Pancreas (tissue), 10 donors: ENCODE measurements at places on chromosomes 6 and 20.

DNA sequence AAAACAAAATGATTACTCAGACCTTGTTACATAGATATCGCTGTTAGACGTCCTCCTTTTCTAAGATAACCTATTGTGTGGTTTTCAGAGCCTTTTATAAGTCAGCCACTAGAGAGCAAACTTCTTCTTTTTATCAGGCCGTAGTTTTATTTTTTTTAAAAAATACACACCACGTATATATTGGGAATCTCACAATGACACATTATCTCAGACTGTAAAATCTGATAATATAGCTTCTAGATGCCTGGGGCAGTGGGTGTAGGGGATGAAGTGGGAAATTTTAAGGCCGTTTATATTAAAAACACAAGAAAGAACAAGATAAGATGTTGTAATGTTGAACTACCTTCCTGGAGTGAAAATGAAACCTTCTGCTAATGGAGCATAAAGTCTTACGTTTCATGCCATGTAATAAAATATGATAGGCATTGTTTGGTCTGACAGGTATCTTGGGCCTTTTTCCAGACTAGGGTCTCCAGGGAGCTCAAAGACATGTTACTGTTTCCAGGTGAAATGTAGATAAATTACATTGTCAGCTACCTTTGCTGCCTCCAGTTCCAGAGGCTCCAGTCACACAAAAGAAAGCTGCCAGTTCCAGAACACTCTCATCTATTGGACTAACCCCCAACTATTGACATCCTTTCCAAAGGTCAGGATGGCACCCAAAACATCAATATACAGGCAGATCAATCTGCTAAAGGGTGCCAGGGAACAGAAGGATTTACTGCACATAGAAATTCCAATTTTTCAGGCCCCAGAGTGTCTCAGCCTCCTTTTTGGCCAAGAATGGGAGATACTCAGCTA, 130.2 kb upstream of the AKIRIN2 start:
- no peak for DNase-seq

DNA sequence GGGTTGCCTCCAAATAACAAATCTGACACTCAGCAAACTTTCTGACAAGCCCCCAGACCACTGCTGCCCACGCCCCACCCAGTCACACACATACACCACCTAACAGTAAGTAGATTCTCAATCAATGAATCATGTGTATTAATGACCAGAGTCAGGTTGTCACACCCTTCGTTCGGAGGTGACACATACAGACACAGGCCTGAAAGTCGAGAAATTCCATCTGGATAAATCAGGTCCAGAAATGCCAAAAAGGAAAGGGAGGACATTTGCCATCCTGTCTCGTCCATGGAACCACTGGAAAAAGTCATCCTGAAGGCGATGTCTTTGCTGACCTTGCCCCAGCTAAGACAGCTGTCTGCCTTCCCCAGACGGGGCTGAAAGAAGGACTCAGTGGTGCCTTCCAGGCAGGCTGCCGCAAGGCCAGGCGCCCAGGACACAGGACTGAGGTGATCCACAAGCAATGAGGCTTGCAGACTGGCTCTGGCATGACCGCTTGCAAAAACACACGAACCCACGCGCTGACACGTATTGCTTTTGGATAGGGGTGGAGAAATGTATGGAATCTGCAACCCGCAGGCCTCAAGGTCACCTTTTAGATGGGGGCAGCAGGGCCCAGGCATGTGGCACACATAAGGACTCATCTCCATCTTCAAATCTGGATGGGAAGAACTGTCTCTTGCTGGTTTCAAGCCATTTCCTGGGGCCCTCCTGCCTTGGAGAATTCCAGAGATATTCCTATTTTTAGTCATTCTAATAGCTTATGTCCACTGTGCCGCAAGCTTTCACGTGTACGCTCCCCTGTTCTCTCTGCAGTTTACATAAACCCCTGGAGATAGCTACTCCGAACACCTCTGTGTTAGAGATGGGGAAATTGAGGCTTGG, 9.0 kb downstream of the NFATC2 start:
- no peak for DNase-seq

- no peak for DNase-seq
Measured at GRCh38 chr6:99943846-99944245, 50.2 kb downstream of the MCHR2 start.

DNA sequence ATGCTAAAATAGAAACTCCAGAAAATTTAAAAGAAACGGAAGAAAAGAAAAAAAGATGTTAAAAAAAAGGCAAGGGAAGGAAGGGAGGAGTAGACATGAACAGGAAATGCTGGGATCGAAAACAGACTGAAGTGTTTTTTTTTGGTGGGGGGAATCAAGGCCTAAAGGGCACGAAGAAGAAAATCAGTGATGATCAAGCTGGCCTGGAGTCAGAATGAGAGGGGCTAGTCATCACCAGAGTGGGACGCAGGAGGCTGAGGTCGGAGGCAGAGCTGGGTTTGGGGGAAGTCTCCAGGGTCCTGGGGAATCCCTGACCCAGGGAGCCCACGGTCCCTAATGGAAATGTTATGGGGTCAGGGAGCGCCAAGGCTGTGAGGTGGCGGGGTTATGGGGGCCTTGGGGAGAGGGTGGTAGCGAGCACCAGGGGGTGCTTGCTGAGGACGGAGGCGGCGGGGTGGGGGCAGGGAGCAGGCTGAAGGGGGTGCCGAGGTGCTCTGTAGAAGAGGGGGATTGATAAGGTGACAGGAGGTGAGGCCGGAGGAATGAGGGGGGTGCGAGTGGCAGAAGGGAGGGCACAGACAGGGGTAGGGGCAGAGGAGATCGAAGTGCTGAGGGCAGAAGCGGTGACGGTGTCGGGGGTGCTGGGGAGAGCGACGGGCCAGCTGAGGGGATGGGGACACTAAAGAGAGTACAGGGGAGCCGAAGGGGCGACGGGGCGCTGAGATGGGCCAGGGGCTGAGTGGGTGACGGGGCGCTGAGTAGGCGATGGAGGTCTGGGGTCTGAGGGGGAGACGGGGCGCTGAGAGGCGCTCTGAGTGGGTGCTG, 684 bp downstream of the ZNFX1 start:
- peak; percentile 57 for DNase-seq

GRCh38 chr6:137341681-137342195, 122.6 kb upstream of the IFNGR1 start:
- DNase-seq, result peak; percentile 19

DNA sequence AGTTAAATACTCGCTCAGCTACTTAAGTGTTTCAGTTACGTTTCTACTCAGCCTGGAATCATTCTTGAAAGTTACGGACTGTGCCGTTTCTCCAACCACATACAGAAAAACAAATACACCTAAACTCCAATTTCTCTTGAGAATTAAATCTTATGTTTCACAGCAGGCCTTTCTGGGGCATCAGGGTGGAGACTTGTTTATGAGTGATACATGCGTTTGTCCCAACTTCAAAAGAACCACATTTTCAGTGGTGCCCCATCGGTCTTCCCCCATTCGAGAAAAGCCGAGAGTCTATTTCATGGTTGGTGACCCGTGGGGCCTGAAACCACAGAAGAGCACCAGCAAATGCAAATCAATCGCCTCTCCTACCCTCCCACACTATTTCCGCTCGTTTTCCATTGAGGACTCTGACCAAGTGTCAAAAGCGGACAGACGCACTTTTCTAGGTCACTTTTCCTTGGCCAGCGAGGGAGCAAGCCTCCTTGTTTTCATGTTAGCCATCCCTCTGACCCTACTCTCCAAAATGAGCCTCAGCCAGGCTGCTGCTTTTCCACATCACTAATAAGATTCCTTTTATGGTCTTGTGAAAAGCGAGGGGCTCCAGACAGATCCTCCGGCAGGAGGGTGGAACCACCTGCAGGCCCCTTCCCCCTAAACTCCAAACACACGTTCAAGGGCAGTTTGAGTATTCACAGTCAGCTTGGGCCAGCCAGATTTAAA, 3.1 kb downstream of the JAG1 start:
- DNase-seq, result peak; percentile 22

DNA sequence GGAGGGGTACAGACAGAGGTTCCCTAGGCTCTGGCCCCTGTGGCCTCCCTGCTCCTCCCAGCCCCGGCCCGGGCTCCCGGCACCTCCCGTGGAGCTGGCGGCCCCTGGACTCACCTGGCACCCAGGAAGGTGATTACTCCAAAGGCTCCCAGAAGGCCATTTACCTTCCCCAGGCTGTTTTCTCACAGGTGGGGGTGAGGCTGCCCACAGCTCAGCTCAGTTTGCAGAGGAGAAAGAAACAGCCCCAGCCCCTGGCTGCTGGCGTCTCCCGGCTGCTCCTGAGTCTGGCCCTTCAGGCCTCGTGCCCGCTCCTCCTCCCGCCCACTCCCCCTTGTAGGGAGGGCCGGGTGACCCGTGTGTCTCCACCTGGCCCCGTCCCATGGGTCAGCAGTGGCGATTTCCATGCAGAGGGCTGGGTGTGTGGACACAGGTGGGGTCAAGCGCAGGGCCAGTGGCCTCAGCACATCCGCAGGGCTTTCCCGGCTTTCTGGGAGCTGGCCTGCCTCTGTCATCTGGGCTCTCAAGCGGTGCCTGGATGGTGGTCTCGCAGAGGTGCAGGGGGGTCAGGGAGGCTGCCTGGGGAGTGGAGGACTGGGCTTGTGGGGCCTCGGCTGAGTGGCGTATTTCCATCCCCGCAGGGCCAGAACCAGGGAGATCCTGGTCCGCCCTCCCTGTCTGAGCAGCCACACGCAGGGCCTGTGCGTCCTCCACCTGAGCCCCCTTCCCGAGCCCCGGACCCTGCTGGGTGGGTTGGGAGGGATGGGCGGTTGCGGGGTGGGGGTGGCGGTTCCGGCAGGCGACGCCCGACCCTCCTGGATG, 20.2 kb upstream of the GATA5 start:
- peak; percentile 18 for DNase-seq

GRCh38 chr20:1418350-1418749, 25.5 kb upstream of the FKBP1A start:
- DNase-seq, result no peak

DNA sequence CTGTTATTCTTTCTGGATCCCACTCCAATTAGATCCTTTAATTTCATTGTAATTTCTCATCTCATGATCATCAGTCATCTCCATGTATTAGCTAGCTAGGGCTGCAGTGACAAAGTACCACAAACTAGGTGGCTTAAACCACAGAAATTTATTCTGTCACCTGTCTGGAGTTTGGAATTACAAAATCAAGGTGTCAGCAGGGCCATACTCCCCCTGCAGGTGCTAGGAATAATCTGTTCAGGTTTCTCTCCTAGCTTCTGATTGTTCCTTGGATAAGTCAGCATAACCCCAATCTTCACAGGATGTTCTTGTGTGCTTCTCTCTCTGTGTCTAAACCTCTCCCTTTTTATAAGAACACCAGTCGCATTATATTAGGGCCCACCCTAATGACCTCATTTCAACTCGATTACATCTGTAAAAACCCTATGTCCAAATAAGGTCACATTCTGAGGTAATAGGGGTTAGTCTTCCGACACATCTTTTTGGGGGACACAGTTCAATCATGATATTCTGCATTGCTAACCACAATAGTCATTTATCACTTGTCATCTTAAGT, 40.5 kb downstream of the BEND6 start:
- DNase-seq, result no peak

DNA sequence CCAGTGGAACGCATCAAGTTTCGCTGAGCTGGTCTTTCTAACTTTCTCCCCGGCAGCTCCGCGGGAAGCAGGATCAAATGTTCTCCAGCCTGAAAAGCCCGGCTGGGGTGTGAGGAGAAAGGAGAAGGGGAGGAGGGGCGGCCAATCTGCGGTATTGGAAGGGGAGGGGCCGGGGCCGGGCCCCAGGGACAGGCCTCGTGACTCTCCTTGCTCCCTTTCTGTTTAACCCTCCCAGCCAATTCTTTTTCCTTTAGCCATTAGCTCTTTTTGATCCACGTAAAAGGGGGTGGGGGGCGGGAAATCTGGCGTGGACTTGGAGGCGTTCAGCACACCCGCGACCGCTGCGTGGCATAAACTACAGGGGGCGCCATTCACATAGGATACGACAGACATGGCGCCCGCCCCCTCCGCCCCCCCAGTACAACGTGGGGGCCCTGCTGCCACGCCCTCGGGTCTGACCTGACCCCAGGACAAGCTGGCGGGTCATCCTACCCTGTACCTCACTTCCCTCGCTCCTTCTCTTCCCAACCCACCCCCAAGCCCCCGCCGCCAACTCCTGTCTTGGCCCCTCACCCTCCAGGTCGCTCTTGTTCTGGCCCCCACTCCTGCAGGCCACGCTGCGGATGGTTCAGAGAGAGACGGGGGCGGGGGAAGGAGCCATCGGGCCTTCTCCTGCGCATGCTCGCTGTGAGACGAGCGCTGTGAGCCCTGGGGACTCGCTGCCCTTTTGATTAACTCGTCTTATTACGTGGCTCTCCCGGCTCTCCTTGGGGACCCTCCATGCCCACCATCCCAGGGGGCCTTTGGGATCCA, 7.8 kb upstream of the MDGA1 start:
- DNase-seq, result peak; percentile 51

- DNase-seq, result no peak
Measured at GRCh38 chr20:44646641-44647274, 4.7 kb downstream of the ADA start.

GRCh38 chr6:31661262-31662123, 915 bp upstream of the C6orf47 start:
- no peak for DNase-seq

DNA sequence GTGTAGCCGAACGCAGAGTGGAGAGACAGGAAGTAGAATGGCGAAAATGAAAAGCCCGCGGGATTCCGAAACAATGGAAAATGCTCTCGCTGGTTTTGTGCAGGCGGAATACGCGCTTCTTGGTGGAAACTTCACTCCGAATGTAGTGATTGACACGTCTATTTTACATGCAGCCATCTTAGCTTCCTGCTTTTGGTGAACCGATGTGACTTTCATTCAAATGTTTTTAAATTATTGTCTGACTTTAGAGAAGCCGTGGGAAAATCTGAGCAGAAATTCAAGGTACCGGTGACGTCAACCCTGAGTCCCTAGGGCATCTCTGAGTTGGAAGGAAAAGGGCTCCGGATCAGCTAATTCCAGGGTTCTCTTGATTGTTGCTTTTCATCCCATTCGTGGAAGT, 11.4 kb downstream of the GPX5 start:
- no peak for DNase-seq

DNA sequence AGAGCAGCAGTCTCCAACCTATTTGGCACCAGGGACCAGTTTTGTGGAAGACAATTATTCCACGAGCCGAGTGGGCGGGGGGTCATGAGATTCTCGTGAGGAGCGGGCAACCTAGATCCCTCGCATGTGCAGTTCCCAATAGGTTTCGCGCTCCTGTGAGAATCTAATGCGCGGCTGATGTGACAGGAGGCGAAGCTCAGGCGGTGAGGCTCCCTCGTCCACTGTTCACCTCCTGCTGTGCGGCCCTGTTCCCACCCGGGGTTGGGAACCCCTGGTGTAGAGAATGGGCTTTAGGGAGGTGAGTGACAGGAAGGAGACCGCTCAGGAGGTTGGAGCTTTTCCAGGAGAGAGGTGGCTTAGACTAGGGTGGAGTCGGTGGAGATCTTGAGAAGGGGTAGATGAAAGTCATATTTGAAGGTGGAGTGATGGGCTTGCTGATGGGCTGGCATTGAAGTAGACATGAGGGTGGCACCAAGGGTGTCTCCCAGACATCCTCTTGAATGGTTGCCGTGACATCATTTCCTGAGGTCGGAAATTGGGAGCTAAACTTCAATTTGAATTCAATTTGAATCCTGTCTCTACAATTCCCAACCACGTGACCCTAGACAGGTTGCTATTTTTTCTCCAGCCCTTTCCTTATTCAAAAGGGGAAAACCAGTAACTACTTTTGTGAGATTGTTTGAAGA, 1.5 kb upstream of the RAD21L1 start:
- DNase-seq, result peak; percentile 38
